ENCODE measurements at places on chromosomes 11 and 22.

GRCh38 chr11:72730243-72730642, 22.0 kb downstream of the ARAP1 start:
- no peak for DNase-seq

DNA sequence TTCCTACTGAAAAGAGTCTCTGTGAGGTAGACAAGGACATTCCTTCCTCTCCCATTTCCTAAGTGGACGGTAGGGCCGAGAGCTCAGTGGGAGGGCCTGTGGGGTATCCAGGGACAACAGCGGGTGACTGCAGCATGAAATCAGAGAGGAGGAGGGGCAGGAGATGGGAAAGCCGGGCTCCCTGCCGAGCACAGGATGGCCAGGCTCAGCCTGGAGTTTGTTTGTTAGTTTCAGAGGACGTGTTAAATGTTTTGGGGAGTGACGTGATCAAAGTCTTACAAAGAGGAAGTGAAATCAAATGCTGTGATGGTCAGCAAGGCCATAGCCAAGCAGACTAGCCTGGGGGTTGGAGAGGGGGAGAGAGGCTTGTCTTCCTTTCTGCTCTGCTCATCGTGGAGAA, 152.7 kb downstream of the ADAMTS15 start:
- DNase-seq: no peak

GRCh38 chr11:2708757-2709281, 9.0 kb upstream of the KCNQ1OT1 start:
- DNase-seq: no peak

DNA sequence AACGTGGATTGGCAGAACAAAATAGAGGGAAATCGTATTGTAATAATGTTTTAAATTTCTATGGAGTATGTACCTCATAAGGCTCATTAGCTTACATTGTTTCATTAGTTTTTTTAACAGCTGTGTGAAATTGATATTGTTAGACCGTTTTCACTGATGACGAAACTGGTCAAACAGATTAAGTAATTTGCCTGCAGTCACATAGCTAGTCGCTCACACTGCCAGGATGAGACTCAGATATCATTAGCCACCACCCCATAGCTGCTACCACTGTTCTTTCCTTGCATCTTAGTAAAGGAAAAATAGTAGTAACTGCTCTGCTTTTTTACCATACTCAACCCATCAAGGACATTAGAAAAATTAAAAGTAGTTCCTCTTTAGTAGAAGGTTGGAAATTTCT, 64.0 kb downstream of the DKK3 start:
- no peak for DNase-seq

- no peak for DNase-seq
Measured at GRCh38 chr11:106990331-106990730, 27.9 kb downstream of the GUCY1A2 start.

DNA sequence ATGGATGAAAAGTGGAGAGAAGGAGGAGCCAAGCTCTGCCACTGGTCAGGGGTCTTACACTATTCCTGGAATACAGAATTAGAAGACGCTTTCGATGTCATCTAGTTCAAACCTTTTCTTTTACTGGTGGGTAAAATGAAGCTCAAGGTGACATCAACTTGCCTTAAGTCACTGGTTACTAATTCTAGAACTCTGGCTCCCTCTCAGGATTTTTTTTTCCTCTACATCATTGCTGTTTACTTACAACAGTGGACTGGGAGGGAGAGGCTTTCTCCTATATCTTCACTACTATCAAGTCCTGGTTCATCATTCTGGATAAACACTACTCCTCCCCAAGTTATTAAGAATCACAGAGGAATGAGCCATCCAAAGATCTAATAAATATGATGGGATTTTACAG, 82.9 kb downstream of the ETS1 start:
- DNase-seq: no peak

GRCh38 chr11:2776351-2777061, 76.7 kb upstream of the KCNQ1OT1 start:
- no peak for DNase-seq
